Stimulated activated CD4-positive, alpha-beta T cell treated with anti-CD3 and anti-CD28 coated beads, Interleukin-1b, Interleukin-23, amount 100 ng/mL, for 1 hour (primary cell): ENCODE measurements at places on chromosomes 4 and X.

DNA sequence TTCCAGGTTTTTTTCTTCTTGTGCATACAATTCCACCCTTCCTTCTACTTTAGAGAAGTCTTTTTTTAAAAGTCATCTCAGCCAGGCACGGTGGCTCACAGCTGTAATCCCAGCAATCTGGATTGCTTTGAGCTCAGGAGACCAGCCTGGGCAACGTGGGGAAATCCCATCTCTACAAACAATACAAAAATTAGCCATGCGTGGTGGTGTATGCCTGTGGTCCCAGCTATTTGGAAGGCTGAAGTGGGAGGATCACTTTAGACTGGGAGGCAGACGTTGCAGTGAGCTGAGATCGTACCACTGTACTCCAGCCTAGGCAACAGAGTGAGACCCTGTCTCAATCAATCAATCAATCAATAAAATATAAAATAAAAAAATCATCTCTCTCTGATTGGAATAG is 14.8 kb downstream of the ELOVL6 start:
- no peak for DNase-seq

- no peak for DNase-seq
Observed at GRCh38 chr4:148515248-148515647, 73.0 kb upstream of the NR3C2 start.

DNA sequence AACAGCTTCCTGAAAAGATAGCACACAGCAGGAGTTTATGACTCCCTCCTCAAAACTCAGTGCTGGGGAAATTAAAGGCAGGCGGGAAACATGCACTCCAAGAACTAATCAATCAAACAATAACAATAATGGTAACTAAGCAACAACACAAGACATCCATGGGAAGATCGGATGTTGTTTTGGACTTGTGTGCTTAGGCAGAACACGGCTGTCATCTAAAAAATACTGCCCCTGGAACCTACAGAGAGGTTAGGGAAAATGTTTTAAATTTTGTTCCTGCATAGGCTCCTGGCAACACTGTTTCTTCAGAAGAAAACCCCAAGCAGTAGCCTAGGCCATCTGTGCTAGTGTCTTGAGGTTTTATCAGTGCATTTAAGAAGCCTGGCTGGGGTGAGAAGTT is 1378.2 kb downstream of the STIM2 start:
- DNase-seq: no peak

DNA sequence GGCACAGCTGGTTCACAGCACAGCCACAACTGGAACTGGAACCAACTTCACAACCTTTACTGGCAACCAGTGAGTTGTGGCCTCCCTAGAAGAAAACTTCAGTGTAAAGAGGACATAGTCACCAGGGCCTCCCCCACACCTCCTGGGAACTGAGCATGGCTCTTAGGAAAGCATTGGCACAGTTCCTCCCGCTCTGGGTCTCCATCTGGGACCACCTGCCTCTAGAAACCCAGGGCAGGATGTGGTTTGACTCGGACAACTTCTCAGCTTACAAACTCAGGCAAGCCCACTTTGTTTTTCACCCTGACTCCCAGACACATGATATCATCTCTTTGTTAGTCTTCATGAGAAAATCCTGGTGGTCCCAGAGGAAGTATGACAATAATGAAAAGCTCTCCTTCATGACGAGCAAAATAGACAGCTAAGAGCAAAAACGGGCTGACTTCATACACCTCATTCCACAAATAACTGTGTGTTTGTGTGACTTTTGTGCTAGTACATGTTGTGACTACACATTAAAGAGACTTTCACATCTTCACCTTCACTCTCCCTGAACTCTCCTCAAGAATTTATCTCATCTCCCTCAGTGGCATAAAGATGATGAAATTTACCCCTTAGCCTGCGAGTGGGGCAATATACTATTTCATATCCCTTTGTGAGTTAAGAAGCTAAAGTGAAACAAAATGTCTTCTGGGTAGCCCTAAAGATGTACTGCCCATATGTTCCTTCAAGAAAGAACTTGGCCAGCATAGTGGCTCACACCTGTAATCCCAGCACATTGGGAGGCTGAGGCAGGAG is 75.4 kb downstream of the SH3KBP1 start:
- DNase-seq: no peak

DNA sequence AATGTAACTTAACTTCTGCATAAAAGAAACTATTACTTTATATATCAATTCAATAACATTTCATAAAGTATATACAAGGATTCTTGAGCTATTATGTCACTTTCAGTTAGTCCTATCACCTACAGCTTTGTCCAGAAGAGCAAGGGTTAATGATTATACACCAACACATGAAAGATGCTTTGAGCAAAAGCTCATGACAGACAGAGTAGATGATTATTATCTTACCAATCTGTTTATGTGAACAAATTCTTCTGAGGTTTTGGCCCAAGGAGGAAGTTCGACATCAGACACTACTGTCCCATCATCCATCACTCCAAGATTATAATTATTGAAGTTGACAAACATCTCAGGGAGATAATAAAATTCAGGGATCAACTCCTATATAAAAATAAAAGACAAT is 166.7 kb upstream of the MAB21L2 start:
- DNase-seq: no peak

GRCh38 chr4:23516716-23517115 is 373.1 kb downstream of the PPARGC1A start:
- no peak for DNase-seq

DNA sequence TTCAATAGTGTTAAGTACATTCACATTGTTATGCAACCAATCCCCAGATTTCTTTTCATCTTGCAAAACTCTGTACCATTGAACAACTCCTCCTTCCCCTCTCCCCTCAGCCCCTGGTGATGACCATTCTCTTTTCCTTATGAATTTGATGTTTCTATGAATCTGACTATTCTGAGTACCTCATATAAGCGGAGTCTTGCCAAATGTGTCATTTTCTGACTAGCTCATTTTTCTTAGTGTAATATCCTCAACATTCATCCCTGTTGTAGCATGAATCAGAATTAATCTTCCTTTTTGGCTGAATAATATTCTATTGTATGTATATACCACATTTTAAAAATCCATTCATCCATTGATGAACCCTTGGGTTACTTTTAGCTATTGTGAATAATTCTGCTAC is 34.0 kb downstream of the SMIM20 start:
- no peak for DNase-seq

DNA sequence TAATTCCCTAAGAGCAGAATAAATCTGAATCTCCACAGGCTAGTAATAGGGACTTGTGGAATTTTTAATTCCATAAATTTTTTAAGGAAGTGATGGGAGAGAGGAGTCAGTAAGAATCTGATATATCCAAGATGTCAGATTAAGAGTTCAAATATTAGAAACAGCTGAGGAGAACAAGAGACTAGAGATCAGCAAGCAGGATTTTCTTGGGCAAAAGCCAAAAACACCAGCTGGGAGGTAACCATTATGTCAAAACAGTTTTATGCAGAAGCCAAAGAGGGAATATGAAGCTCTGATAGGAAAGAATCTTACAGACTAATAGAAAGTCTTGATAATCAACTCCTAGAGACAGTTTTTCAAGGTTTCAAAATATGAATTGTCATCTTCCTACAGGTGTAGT is 72.2 kb upstream of the RBPJ start:
- no peak for DNase-seq

GRCh38 chr4:12679217-12679616 is 804.9 kb downstream of the RAB28 start:
- DNase-seq: no peak

- no peak for DNase-seq
Observed at GRCh38 chrX:26557691-26558321, 341.8 kb downstream of the MAGEB5 start.

- no peak for DNase-seq
Observed at GRCh38 chr4:152996672-152997071, 60.5 kb downstream of the FHDC1 start.

GRCh38 chr4:19842471-19842870 is 409.2 kb upstream of the SLIT2 start:
- no peak for DNase-seq

DNA sequence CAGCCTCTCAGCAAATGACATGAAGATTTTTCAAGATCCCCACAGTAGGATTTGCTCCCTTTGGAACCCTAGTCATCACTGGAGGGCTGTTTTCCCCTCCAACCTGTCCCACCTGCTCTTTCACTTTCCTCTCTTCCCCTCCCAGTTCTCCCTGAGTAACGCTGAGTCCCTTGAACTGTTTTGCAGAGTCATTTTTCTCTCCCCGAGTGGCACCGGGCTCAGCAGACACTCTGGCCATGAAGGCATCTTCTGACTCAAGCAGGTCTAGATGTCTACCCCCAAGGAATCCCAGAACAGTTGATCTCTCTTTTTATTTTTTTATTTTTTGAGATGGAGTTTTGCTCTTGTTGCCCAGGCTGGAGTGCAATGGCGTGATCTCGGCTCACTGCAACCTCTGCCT is 52.2 kb downstream of the HTRA3 start:
- no peak for DNase-seq

DNA sequence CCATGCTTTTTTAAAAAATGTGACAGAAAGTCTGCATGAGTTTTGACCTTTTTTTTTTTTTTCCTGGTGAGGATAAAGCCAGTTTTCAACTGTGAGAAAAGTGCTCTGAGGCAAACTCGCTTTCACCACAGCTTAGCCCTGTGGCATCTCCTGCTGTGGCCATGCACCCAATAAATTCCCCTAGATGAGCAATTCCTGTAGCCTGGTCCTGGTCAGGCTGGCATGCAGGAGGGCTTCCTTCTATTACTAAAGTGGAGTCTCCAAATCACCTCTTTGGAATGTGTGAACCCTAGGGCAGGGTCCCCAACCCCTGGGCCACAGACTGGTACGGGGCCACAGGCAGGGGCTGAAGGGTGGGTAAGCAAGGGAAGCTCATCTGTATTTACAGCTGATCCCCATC is 265.4 kb downstream of the RAPGEF2 start:
- DNase-seq: no peak

GRCh38 chrX:113726898-113727297 is 857.0 kb upstream of the HTR2C start:
- no peak for DNase-seq

DNA sequence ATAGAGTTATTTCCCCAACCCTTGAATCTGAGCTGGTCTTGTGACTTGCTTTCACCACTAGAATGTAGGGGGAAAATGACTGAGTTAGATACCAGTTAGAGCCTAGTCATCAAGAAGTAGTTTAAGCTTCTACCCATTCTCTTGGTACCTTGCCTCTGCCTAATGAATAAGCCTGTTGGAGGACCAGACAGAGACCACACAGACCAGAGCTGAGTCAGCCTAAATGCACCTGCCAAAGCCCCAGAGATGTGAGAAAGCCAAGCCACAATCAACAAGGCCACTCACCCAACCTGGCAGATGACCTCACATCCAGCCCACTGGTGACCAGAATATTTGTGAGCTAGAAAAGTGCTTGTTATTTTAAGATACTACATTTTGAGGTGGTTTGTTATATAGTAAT is 85.2 kb upstream of the DCLK2 start:
- DNase-seq: no peak
